Stimulated activated CD4-positive, alpha-beta T cell treated with anti-CD3 and anti-CD28 coated beads, Interleukin-2, amount 100 ng/mL, for 24 hours (primary cell): ENCODE measurements at places on chromosomes 13 and 19.

DNA sequence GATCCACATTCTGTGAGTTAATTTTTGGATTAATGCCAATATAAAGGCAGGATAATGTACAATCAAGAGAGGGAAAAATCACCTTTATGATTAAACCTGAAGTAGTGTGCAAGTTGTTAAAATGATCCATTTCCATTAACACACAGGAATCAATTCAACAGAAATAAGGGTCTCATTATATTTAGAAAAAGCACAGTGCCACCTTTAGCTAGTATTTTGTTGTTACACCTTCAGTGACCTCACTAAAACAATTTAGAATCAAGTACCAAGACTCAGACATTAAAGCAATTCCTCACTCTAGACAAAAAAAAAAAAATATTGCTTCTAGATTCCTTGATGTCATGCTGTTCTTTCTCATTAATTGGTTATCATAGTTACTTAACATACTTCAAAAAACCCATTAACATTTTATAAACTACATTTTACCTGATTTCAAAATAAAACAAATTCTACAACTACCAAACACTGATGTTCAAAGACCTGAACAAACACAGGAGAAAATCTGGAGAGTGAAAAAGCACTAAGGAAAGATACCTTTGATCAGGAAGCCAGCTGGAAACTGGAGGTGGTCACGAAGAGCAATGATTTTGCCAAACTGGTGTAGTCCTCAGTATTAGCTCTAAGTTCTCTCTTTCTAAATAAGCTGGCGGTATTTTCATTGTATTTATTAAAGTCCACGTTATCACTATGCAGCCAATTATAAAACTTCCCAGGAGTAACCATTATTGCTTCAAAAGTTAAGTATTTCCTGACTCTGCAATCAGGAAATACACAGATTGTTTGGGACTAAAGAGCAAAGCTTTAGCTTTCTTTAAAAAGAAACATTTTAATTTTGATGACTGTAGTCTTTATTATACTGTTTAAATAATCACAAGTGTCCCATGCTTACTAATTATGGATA is 115.3 kb downstream of the TBC1D4 start:
- DNase-seq = no peak

DNA sequence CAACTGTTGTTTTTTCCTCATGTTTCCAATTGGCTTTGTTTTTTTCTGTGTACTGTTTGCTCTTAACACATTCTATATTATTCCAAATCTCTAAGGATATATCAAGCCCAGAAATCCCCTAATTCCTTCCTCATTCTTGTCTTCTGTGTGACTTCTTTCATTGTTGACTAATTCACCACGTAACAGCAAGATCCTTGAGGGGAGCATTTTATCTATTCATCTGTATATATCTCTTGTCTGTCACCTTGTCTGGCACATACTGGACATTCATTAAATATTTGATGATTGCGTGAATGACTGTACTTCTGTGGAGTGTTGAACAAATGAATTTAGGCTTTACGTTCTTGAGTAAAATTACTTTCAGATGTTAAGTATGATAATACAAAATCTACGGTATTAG is 44.8 kb upstream of the OLFM4 start:
- DNase-seq = no peak

DNA sequence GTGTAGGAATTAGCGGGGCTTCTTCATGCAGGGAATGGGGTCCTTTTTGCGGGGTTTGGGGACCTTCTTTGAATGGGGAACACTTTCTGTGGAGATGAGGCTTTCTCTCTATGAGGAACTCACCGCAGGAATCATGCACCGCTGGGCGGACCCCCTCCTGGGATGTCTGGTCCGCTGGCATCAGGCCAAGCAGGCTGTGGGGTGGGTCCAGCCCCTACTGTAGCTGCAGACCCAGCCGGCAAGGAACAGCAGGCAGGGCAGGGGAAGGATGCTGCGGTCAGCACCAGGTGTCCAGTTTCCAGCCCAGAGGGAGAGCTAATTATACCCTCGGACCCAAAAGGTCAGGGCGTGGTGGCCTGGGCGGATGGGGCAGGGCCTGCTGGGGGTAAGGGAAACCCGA is 1.8 kb downstream of the MYBPC2 start:
- DNase-seq = no peak

DNA sequence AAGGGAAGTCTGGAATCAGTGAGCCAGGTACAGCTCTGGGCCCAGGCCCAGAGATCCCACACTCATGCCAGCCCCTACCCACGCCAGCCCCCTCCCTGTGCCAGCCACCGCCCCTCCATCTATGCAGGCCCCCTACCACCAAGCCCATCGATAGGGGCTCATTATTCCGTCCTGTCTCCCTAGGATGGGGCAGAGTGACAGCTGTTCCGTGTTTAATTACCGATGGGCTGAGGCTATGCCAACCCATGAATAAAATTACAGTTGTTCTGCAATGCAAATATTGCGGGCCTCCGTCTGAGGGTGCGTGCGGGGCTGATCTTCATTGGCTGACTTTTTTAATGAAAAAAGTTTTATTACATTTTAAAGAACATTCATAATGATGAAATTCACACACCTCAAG is 35.6 kb upstream of the PEPD start:
- DNase-seq = no peak

GRCh38 chr19:49453757-49454240 is 774 bp downstream of the ALDH16A1 start:
- DNase-seq = no peak

DNA sequence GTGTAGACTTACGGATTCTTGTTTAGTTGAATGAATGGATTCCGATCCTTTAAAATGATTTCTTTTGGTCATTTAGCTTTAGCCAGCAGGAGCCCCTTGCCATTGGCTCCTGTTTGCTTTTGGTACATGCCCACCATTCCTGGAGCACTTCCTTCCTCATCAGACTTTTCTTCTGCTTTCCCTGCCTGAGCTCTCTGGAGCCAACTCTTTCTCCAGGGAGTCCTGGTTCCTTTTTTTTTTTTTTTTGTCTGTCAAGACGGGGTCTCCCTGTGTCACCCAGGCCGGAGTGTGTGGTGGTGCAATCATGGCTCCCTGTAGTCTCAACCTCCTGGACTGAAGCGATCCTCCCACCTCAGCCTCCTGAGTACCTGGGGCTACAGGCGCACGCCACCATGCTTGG is 37.8 kb downstream of the SMARCA4 start:
- DNase-seq = no peak

- peak; percentile 13 for DNase-seq
Observed at GRCh38 chr13:114204894-114205293, 25.8 kb downstream of the CFAP97D2 start.

GRCh38 chr13:46377554-46377953 is 9.5 kb downstream of the RUBCNL start:
- no peak for DNase-seq

- DNase-seq = no peak
Observed at GRCh38 chr19:18118420-18119012, 20.9 kb downstream of the MAST3 start.

DNA sequence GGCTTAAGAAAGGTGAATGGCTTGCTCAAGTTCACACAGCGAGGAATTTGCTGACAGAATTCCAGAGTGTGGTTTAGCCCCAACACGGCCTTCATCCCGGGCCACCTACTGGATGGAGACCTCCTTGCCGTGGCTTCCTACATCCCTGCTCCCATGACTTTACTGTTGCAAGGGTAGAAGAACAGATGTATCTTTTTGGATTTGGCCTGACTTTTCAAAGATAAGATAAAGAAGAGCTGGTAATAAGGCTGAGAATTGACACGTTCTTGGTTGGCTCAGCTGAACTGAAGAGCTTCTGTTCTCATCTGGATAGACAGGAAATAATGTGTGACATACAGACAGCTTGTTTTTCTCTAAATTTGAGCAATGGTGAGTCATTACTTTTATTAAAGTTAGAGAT is 113.1 kb downstream of the KLF5 start:
- DNase-seq = no peak

DNA sequence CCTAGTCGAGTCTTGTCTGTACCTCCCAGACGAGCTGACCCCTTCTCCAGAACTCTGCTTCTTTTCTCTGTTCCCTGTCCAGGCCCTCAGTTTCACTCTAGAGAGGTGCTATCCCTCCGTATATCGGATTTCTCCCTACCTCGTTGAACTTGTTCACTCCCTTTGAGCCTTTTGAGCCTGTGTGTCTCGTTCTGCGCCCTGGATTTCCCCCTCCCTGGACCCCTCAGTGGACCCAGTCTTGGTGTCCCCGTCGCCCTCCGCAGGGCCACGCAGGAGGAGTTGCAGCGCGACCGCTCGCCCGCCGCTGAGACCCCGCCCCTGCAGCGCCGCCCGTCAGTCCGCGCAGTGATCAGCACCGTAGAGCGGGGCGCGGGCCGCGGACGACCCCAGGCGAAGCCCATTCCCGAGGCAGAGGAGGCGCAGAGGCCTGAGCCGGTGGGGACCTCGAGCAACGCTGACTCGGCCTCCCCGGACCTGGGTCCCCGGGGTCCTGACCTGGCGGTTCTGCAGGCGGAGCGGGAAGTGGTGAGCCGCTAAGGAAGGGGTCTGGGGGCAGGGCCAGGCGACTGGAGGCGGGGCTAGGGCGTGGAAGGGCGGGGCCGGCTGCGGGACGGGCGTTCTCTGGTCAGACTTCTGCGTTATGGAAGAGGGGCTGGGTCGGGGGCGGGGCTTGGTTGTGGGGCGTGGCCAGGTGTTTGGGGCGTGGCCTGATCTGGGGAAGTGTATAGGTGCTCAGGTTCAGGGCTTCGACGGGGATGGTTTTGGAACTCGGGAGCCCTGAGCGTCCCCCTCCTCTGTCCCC is 5.5 kb downstream of the EPS8L1 start:
- peak; percentile 85 for DNase-seq

- no peak for DNase-seq
Observed at GRCh38 chr13:44111701-44112100, 232.0 kb downstream of the LACC1 start.

- no peak for DNase-seq
Observed at GRCh38 chr13:86633346-86633745, 834.1 kb upstream of the SLITRK6 start.

GRCh38 chr13:80250213-80250810 is 90.6 kb downstream of the SPRY2 start:
- DNase-seq = no peak

DNA sequence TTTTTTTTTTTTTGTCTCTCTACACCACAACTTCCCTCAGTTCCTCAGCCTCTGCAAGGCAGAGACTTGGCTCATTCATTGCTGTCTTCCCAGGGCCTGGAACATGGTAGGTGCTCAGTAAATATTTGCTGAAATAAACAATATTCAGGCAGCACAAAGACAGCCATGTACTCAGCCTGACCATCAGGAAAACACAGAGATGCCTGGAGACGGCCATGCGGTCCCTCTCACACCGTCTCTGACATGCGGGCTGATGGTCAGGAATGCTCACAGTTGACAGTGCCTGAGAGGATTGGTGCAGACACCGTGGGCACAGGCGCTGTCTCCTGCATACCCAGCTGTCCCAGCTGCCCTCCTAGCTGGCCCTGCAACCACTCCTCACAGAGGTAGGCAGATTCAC is 924 bp downstream of the PRAM1 start:
- DNase-seq = no peak

DNA sequence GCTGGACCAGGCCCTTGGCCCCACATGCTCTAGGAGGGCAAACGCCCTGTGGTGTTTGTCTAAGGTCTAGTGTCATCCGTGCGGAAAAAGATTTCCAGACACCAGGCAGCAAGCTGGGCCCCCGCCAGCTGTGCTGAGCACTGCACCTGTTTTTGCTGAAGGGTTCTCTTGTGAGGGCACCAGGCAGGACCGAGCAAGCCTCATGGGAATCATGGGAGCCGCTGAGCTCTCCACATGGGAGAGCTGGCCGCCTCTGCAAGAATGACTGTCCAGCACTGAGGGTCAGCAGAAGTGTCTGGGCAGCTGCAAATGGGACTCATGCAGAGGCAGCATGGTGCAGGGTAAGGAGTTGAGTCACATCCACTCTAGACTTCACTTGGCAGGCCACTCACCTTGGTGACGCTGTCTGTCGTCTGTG is 12.0 kb downstream of the B3GNT8 start:
- DNase-seq = no peak

GRCh38 chr13:76937281-76937820 is 11.0 kb upstream of the ACOD1 start:
- DNase-seq = no peak

- DNase-seq = no peak
Observed at GRCh38 chr13:36921631-36922301, 1.7 kb upstream of the SMAD9 start.

DNA sequence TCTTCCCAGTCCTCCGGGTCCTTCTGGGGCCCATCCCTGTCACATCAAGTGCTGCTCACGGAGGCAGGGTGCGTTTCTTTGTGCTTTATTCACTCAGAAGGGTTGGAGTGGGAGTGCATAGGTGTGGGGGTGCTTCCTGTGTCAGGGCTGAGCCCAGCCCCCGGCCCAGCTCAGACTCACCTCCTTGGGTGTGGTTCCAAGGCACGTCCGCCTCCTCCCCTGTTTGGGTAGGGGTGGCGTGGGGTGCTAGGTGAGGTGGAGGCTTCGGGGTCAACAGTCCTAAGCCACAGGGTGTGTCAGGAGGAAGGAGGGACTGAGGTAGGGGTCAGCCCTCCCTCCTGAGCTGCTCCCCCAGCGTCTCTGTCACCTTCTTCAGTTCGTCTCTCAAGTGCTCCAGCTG is 3.1 kb downstream of the CCER2 start:
- DNase-seq = no peak

- DNase-seq = no peak
Observed at GRCh38 chr19:33221638-33222037, 4.0 kb downstream of the SLC7A10 start.

- DNase-seq = no peak
Observed at GRCh38 chr13:21436582-21436981, 22.5 kb downstream of the ZDHHC20 start.

DNA sequence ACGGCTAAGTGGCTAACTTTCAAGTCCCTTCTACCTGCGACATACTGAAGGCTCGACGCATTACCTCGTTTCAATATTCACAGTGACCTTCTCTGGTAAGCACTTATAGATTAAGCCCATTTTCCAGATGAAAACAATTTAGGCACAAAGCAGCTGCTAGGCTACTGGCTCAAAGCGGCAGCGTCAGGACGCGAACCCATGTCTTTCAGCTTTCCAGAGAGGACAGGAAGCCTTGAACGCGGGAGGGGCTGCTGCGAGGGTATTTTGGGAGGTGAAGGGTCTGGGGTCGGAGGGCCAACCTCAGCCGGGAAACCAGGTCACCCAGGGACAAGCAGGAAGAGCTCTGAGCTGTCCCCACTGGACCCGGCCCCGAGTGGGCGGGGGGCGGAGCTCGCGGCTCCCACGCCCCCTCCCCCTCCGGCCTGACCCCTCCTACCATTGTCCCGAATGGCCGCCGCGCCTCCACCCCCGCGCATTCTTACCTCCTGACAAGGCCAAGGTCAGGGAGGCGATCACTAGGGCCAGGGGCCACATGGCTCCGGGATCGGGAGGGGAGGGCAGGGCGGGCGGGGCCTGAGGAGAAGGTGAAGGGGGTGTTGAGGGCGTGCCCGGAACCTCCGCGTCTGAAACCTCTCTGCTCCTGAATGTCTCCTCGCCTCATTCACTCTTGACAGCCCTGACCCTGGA is at the start of gene KLK13:
Gene KLK13 (minus strand): TSS at position 559 of the 687 bp plus-strand sequence. CDS start 25 bp downstream, at position 534.
- DNase-seq = no peak

GRCh38 chr19:11639602-11640471 is 42.6 kb downstream of the ZNF627 start:
- DNase-seq = peak; percentile 92

GRCh38 chr13:91220872-91221271 is 126.6 kb upstream of the MIR17HG start:
- DNase-seq = no peak

GRCh38 chr13:111315347-111315995 is 5.0 kb upstream of the TEX29 start:
- no peak for DNase-seq

GRCh38 chr13:26853323-26853722 is 92.7 kb upstream of the GPR12 start:
- DNase-seq = no peak

- DNase-seq = no peak
Observed at GRCh38 chr13:111792956-111793355, 274.0 kb upstream of the SOX1 start.

- DNase-seq = no peak
Observed at GRCh38 chr13:49319551-49319950, 71.8 kb downstream of the CDADC1 start.
